ENCODE measurements at places on chromosomes 7 and 10. TPM values are rescaled to one million over a fixed set of nuclear protein-coding genes. Genes with fewer than 3 reads are reported as not detected.

TLX1 gene
- not detected for total RNA-seq

PSAP gene
- total RNA-seq, result 1,163 TPM

PON3 gene
- total RNA-seq, result 4.0 TPM

ZNF239 gene
- 9.8 TPM for total RNA-seq

CYP2C19 gene
- total RNA-seq, result not detected

PDCD4 gene
- 81.8 TPM for total RNA-seq

NPFFR1 gene
- total RNA-seq, result 1.8 TPM

MSS51 gene
- 3.2 TPM for total RNA-seq

SNX8 gene
- total RNA-seq, result 12.2 TPM

SUN3 gene
- total RNA-seq, result 0.40 TPM

TRIM73 gene
- 1.4 TPM for total RNA-seq

STEAP1B gene
- 7.1 TPM for total RNA-seq

CROT gene
- 27.4 TPM for total RNA-seq

CUTC gene
- total RNA-seq, result 16.3 TPM

AKR1C1 gene
- total RNA-seq, result 53.3 TPM

TNS3 gene
- 61.1 TPM for total RNA-seq

NRP1 gene
- total RNA-seq, result 96.6 TPM

PSD gene
- 39.6 TPM for total RNA-seq

SMO gene
- 17.0 TPM for total RNA-seq

OPN4 gene
- total RNA-seq, result not detected

GPR37 gene
- total RNA-seq, result 38.8 TPM

SPDYE18 gene
- 0.50 TPM for total RNA-seq

JCAD gene
- total RNA-seq, result 48.3 TPM

TTYH3 gene
- total RNA-seq, result 31.8 TPM

TRPV5 gene
- total RNA-seq, result not detected

ASZ1 gene
- total RNA-seq, result not detected

MGAM2 gene
- total RNA-seq, result 0.10 TPM

ADAMTS14 gene
- total RNA-seq, result 4.7 TPM

NCF1 gene
- total RNA-seq, result 2.8 TPM

OR6B1 gene
- total RNA-seq, result not detected

SLIT1 gene
- total RNA-seq, result 23.1 TPM

KAZALD1 gene
- total RNA-seq, result 4.2 TPM

PNLIPRP3 gene
- total RNA-seq, result not detected

LRIT1 gene
- not detected for total RNA-seq

EEPD1 gene
- 25.8 TPM for total RNA-seq

ANXA8 gene
- 0.17 TPM for total RNA-seq

PARP12 gene
- 16.3 TPM for total RNA-seq

C10orf53 gene
- total RNA-seq, result 0.11 TPM

ZNF746 gene
- total RNA-seq, result 13.7 TPM

ANKRD1 gene
- not detected for total RNA-seq

PON1 gene
- 0.61 TPM for total RNA-seq

CCAR1 gene
- total RNA-seq, result 62.9 TPM

PRKRIP1 gene
- total RNA-seq, result 35.3 TPM

SLC18A2 gene
- 1.9 TPM for total RNA-seq

CTTNBP2 gene
- 17.6 TPM for total RNA-seq

ACSM6 gene
- total RNA-seq, result not detected

INPP5A gene
- 34.7 TPM for total RNA-seq

NPY4R2 gene
- total RNA-seq, result 0.89 TPM

PRRT4 gene
- 6.7 TPM for total RNA-seq
